WTC11 (cell line): ENCODE measurements at places on chromosomes 5 and 9.

- no peak overlapping the region for H3K4me3 ChIP-seq
- no peak overlapping the region for H3K27ac ChIP-seq
- peaks cover 7% of the 10 kb centered on the region for H3K4me1 ChIP-seq
- H3K27me3 ChIP-seq, result 0 out of 2 replicates have a peak, but pooled peaks cover 3% of the 10 kb centered on the region
- no peak for DNase-seq
Observed at GRCh38 chr5:169044962-169045361, 256.0 kb downstream of the SLIT3 start.

DNA sequence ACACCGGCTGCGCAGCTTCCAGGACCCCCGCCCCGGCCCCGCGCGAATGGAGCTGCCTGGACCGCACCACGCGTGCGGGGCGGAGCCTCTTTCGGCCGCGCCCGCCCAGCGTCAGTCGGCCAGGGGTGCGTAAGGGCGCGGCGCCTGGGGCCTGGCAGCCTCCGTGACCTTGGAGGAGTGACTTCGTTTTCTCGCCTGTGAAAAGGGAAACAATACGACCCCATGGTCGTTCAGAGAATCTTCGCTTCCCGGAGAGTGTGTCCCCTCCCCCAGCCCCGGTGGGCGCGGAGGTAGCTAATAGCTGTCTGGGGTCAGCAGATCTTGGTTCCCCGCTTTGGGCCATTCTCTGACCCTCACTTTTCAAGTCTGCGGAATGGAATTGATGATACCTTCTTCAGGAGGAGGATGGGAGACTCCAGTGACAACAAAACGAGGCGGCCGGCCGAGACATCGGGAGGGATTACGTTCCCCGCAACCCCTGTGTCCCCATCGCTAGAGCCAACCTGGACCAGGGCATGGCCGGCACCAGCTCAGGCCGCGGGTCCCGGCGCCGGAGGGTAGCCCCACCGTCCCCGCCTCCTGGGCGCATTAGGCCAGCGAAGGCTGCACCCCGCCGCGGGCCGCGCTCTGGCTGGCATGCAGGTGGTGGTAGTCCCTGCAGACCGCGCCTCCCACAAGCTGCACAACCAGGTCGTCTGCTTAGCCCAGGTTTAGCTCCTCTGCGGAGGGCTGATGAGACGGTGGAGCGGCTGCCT, 5.5 kb upstream of the CDHR2 start:
- peak overlapping the region; percentile 91 for H3K4me3 ChIP-seq
- H3K36me3 ChIP-seq, result no peaks in the 10 kb centered on the region
- H3K4me1 ChIP-seq, result peaks cover 48% of the 10 kb centered on the region
- H3K27me3 ChIP-seq, result no peaks in the 10 kb centered on the region
- peak; percentile 76 for DNase-seq

DNA sequence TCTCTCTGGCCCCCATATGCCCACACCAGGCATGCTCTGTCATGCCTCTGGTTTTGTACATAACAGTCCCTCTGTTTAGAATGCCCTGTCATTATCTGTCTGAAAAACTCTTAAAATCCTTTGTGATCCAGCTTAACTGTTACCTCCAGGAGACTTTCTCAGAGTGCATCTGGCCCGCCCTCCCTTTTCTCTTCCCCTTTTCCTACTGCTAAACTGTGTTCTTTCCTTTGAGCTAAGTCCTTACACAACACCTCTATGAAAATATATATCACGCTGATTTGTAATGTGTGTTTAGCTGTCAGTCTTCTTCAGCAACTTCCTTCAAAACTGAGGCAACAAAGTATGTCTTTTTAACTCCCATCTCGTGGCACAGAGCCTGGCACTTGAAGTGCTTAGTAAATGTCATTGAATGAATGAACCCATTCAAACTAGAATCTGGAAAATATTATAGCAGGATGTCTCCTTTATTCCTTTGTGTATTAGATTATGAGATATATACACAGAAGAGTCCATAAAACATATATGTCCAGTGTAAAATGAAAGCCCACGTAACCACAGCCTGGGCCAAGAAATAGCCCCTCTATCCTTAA, 166.2 kb upstream of the KLF9 start:
- peaks cover 5% of the 10 kb centered on the region for H3K4me1 ChIP-seq
- no peak overlapping the region for H3K4me3 ChIP-seq
- H3K27me3 ChIP-seq, result no peaks in the 10 kb centered on the region

GRCh38 chr9:128916745-128917144, 4.0 kb upstream of the PHYHD1 start:
- DNase-seq, result no peak
- H3K27me3 ChIP-seq, result no peaks in the 10 kb centered on the region
- peaks cover 26% of the 10 kb centered on the region for H3K4me1 ChIP-seq
- no peak overlapping the region for H3K4me3 ChIP-seq

DNA sequence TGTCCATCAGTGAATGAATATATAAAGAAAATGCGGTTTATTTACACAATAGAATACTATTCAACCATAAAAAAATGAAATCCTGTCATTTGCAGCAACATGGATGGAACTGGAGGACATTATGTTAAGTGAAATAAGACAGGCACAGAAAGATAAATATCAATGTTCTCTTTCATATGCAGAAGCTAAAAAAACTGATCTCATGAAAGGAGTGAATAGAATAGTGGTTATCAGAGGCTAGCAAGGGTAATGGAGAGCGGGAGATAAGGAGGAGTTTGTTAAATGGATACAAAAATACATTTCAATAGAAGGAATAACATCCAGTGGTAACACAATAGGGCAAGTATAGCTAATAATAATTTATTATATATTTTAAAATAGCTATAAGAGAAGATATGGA, 65.0 kb downstream of the AGTPBP1 start:
- H3K36me3 ChIP-seq, result peaks cover 35% of the 10 kb centered on the region
- H3K27me3 ChIP-seq, result no peaks in the 10 kb centered on the region
- DNase-seq, result no peak
- no peak overlapping the region for H3K27ac ChIP-seq

- peaks cover 32% of the 10 kb centered on the region for H3K4me1 ChIP-seq
- H3K4me3 ChIP-seq, result no peak overlapping the region
- no peak overlapping the region for H3K27ac ChIP-seq
- DNase-seq, result no peak
- H3K27me3 ChIP-seq, result no peaks in the 10 kb centered on the region
Observed at GRCh38 chr9:75992482-75993206, 102.2 kb downstream of the PCSK5 start.
